Stimulated activated CD8-positive, alpha-beta memory T cell treated with anti-CD3 and anti-CD28 coated beads, Interleukin-2, amount 100 ng/mL, for 1 hour (primary cell): ENCODE measurements at places on chromosomes 1 and 21.

- DNase-seq: no peak
Measured at GRCh38 chr21:36211660-36212512, 55.3 kb downstream of the DOP1B start.

DNA sequence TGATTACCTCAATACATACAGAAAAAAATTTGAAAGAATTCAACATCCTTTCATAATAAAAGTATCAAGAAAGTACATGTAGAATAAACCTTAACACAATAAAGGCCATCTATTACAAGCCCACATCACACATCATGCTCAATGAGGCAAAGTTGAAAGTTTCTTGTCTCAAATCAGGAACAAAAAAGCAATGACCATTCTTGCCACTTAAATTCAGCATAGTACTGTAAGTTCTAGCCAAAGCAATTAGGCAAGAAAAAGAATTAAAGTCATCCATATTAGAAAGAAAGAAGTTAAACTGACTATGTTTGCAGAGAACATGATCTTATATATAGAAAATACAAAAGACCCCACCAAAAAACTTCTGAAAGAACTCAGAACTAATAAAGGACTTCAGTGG lies 44.5 kb downstream of the KCNT2 start:
- no peak for DNase-seq

DNA sequence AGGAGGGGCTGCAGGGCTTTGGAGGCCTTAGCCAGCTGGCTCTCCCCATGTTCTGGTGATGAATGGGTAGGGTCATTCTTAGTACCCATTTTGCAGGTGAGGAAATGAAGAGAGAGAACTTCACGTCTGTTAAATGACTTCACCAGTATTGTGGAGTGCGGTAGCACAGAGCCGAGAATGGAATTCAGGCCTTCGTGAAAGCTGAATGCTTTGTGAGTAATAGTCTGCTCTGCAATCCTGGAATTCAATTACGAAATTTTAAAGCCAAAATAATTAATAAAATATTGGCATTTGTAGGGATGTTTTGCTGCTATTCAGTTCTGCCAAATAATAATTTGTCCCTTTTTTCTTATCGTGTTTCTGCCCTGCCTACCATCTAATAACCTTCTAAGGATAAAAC lies 197.7 kb downstream of the GREM2 start:
- DNase-seq: no peak

DNA sequence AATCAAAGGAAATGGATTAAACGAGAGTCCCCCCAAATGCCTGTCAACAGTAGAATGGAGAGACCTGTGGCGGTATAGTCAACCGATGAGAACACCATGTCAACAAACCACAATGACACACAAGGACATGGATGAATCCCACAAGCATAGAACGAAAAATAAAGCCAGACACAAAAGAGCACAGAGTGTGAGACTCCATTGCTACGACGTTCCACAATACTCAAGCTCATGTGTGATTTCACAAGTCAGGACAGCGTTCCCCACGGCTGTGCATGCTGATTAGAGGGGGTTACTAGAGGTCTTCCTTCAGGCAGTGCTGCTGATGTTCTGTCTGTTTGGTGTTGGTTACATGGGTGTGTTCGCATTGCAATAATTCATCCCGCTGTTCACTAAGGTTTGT lies 5.8 kb upstream of the PLA2G2D start:
- no peak for DNase-seq

DNA sequence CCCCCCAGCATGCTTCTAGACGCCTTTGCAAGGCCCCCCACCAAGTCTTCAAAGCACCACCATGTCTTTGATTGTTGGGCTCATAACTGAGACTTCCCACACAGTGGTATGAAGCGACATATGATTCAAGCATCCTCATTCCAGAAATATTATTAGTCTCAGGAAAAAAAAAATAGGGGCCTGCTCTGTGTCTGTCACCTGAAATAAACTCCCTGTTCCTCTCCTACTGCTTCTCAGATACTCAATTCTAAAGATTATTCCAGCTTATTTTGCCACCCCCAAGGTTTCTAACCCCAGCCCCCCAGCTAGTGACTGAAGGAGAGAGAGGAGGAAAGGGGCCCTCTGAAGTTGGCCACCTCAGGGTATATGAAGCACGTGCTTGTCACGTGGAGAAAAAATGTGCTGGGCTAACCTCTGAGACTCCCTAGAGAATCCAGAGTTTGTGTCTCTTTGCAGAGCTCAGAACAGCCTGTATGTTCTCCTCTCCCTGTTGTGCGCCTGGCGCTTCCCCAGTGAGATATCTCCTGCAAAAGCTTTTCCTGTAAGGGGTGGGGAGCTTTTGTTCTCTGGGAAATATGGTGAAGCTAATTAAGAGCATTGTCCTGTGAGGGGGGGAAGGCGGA lies 35.9 kb upstream of the RASAL2 start:
- DNase-seq: no peak

DNA sequence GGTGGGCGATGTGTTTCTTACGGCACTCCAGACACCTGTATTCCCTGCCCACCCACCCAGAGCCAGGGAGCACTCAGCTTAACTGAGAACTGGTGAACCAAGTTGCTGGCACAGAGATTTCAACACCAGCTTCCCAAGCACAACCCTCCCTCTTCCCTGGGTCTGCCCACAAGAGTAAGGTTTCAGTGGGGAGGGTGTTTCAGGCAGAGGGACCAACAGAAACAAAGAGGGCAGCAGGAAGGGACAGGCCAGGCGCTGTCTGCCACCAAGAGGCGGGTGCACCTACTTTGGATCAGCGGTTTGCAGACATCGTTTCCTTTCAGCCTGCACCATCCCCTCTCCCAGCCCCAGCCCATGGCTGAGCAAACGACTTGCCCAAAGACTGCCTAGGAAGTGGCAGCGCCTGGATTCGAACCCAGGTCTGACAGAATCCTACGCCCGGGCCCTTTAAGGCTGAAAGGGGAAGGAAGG lies 21.9 kb upstream of the ALDH4A1 start:
- DNase-seq: no peak

DNA sequence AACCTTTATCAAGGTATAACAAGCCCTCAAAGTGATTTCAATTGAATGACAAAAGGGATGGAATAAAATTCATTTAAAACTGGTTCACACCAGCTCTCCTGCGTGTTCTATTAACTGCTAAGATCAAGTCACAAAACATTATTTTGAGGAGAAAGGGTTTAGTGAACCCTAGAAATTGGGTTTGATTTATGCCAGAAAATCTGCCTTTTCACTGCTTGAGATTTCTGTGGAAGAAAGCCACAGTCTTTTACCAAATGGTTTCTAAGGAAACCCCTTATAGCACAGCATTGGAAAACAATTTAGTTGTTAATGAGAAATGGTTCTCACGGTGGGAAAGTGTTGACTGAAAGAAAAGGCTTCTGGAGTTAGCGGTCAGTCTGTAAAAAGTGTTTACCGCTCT lies 43.6 kb upstream of the DPH5 start:
- DNase-seq: no peak

DNA sequence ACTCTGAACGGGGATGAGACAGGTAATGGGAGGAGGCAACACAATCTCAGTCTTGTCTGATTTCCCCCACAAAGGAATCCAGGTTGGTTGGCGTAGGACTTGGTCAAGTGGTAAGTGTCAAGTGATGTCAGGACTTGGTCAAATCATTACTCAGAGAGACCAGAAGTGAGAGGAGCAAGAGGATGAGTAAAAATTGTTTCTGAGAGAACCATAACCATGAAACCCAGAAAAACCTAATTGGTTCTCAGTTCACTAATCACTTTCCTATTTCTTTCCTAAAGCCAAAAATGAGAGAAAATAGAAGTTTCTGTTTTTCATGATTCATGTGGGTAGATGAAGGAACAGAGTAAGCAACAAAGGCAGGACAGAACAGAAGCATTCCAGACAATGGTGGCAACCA lies 5.0 kb downstream of the PHC2 start:
- DNase-seq: no peak

- no peak for DNase-seq
Measured at GRCh38 chr1:43933386-43934100, at the start of gene ARTN. Gene ARTN, plus strand, starts transcription at chr1:43933801. Its CDS starts 1,856 bp downstream, at chr1:43935657.

- DNase-seq: no peak
Measured at GRCh38 chr1:65820983-65821382, 28.3 kb downstream of the PDE4B start.
